ENCODE measurements at places on chromosomes 1 and 21. TPM values are rescaled to one million over a fixed set of nuclear protein-coding genes. Genes with fewer than 3 reads are reported as not detected.

DNA sequence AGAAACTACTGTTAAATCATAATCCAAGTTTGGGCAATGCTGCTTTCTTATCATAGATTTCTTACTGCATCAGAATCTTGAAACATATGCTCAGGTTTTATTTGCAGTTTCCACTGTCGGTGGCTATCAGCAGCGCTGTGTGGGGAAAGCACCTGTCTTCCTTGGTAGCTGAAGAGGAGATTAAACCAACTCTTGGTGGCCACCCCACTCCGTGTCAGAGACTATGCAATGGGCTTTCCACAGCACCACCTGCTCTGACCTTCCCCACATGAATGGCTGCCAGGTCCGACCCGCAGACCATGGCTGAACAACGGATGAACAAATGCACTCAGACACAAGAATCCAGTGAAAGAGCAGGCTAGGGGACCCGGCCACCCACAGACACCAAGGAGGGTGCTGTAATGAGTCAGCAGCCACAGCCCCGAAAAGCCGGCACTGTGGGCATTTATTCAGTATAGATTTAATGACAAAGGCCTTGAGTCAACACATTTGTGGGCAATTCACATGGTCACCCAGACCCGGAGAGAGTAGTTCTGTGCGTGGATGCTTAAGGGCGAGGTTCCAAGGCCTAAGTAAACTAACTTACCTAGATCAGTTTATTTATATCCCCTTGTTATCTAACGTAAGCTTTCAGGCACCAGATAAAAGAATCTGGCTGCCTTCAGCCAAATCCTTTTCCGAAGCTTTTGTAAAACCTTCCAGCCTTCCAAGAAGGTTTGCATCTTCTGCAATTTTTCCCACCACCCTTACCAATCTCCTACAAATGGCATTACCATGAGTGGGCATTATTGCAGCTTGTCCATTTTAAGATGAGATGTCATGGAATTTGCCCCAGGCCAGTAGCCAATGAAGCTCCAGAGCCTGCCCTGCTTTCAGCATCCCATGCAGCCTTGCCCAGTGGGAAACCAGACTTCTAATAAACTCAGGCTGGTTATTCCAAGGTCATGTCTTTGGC, 82.7 kb downstream of the HLCS start:
- DNase-seq: no peak

GLIS1 gene
- total RNA-seq: 0.74 TPM

FAM78B gene
- total RNA-seq: 1.5 TPM

DNA sequence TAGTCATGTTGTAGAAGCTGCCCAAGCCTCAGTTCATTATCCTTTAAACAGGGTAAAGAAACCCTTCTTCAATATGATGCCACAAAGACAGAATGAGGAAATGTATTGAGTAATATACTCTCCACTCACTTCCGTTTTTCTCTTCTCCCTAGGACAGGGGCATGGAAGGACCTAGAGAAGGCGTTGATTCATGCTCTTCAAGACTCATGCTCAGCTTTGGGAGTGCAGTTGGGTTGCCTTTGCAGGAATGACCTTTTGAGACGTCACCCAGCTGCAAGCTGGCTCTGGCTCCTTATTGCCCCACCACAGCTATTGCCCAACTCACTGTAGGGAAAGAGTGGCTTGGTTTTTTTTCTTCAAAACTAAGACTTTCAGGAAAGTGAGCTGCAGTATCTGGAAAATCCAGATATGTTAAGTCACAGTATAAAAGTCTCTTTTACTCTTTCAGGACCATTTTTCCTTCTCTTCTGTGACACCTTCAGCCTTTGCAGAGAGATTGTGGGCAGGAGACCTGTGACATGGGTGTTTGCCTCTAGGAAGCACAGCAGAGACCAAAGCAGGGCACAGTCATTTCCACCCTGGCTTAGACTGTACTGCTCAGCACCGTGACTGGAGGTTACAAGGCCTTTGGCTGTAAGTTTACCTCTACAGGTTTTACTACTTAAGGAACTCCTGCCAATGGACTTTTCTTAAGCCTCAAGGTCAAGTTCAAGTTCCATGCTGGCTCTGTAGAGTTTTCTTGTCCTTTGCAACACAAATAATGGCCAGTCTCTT, 39.5 kb downstream of the XCL2 start:
- peak; percentile 88 for DNase-seq

GRCh38 chr1:155184351-155184811, 10.7 kb downstream of the TRIM46 start:
- no peak for DNase-seq

TSPEAR gene
- 0.14 TPM for total RNA-seq

NUCKS1 gene
- 157 TPM for total RNA-seq

MYCBP gene
- 12.1 TPM for total RNA-seq

NMNAT2 gene
- 0.60 TPM for total RNA-seq

- DNase-seq: no peak
These were observed 54.9 kb upstream of the RAP1GAP start for GRCh38 chr1:21724098-21724497.

GRCh38 chr1:48730164-48730910, 46.4 kb downstream of the BEND5 start:
- DNase-seq: no peak

GRCh38 chr1:206967096-206967849, 3.0 kb downstream of the FCAMR start:
- DNase-seq: no peak

MORC3 gene
- 39.3 TPM for total RNA-seq

DNA sequence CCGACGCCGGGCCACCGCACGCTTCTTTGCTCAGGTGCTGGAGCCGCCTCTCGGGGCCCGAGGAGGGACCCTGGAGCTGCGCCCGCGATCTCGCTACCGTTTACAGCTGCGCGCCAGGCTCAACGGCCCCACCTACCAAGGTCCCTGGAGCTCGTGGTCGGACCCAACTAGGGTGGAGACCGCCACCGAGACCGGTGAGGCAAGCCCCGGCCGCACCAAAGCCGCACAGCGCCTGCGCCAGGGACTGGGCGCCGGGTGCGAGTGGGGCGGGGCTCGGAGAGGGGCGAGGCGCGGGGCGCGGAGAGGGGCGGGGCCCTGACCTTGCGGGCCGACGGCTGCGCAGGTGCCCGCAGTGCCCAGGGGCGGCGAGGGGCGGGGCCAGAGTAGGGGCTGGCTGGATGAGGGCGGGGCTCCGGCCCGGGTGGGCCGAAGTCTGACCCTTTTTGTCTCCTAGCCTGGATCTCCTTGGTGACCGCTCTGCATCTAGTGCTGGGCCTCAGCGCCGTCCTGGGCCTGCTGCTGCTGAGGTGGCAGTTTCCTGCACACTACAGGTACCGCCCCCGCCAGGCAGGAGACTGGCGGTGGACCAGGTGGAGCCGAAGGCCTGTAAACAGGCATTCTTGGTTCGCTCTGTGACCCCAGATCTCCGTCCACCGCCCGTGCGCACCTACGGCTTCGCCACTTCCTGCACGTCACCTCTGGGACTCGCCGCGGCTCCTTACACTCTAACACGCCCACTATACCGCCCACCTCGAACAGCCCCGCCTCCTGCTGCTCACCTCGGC, 9.8 kb upstream of the CDC20 start:
- peak; percentile 88 for DNase-seq

SERTAD4 gene
- total RNA-seq: 1.7 TPM
